ENCODE measurements at places on chromosomes 6 and 20. TPM values are rescaled to one million over a fixed set of nuclear protein-coding genes. Genes with fewer than 3 reads are reported as not detected.

AVP gene
- total RNA-seq = not detected

SLC22A16 gene
- not detected for total RNA-seq

C6orf141 gene
- 22.6 TPM for total RNA-seq

GTSF1L gene
- total RNA-seq = not detected

NOTCH4 gene
- total RNA-seq = 0.28 TPM

CPNE1 gene
- total RNA-seq = 99.6 TPM

OTOR gene
- total RNA-seq = not detected

POPDC3 gene
- total RNA-seq = 10.9 TPM

C6orf58 gene
- total RNA-seq = not detected

WFDC2 gene
- total RNA-seq = 12.0 TPM

UST gene
- 20.7 TPM for total RNA-seq

CDH4 gene
- 8.9 TPM for total RNA-seq

RAET1L gene
- total RNA-seq = 9.3 TPM

C4A gene
- total RNA-seq = 1.4 TPM

RIPK1 gene
- total RNA-seq = 14.4 TPM

LY6G6C gene
- under 0.01 TPM for total RNA-seq

FBXO5 gene
- total RNA-seq = 2.7 TPM

C20orf204 gene
- 0.34 TPM for total RNA-seq

ZNF292 gene
- total RNA-seq = 19.1 TPM

WFDC5 gene
- total RNA-seq = 0.64 TPM

MEP1A gene
- 0.07 TPM for total RNA-seq

ADISSP gene
- 16.1 TPM for total RNA-seq

C20orf202 gene
- under 0.01 TPM for total RNA-seq

TP53TG5 gene
- not detected for total RNA-seq

LATS1 gene
- 18.9 TPM for total RNA-seq

CDH26 gene
- 3.1 TPM for total RNA-seq

PHIP gene
- total RNA-seq = 24.3 TPM

SOD2 gene
- total RNA-seq = 54.0 TPM

TRIM15 gene
- not detected for total RNA-seq

ARMC12 gene
- total RNA-seq = 1.0 TPM

HLA-DOB gene
- total RNA-seq = 1.0 TPM

TRPC4AP gene
- 54.8 TPM for total RNA-seq

LY6G6D gene
- not detected for total RNA-seq

ENPP1 gene
- 0.07 TPM for total RNA-seq

MOXD1 gene
- total RNA-seq = 0.07 TPM

HLA-DRB5 gene
- not detected for total RNA-seq

ATP6V1G2 gene
- 0.34 TPM for total RNA-seq

TNF gene
- total RNA-seq = 0.07 TPM

XKR7 gene
- total RNA-seq = not detected

RPS18 gene
- total RNA-seq = 3,073 TPM

RIPOR3 gene
- 1.6 TPM for total RNA-seq

HLA-E gene
- 192 TPM for total RNA-seq

SLC22A7 gene
- not detected for total RNA-seq

SCGN gene
- total RNA-seq = not detected

OOEP gene
- total RNA-seq = 0.14 TPM

NFYA gene
- total RNA-seq = 34.2 TPM

CGA gene
- not detected for total RNA-seq

SLC2A10 gene
- total RNA-seq = 12.1 TPM

TTLL9 gene
- total RNA-seq = not detected

FRK gene
- 1.0 TPM for total RNA-seq

CLDN20 gene
- not detected for total RNA-seq

CLIC5 gene
- total RNA-seq = not detected

OR5V1 gene
- not detected for total RNA-seq

SAPCD1 gene
- total RNA-seq = not detected

EFCAB8 gene
- total RNA-seq = 0.36 TPM

OPN5 gene
- total RNA-seq = not detected

DNAH8 gene
- under 0.01 TPM for total RNA-seq

Measured in nasal cavity respiratory epithelium epithelial cell of viscerocranial mucosa (primary cell).